Activated CD8-positive, alpha-beta memory T cell treated with anti-CD3 and anti-CD28 coated beads for 36 hours (primary cell): ENCODE measurements at places on chromosomes 11 and 22. TPM values are rescaled to one million over a fixed set of nuclear protein-coding genes. Genes with fewer than 3 reads are reported as not detected.

The CBX7 gene
- 16.7 TPM for total RNA-seq

The DNAJB7 gene
- total RNA-seq: not detected

The WNT11 gene
- 0.38 TPM for total RNA-seq

The LGALS12 gene
- total RNA-seq: not detected

The REXO2 gene
- total RNA-seq: 87.7 TPM

The SLC22A12 gene
- total RNA-seq: not detected

The PTPRCAP gene
- 147 TPM for total RNA-seq

The OR52I1 gene
- total RNA-seq: not detected

The SNX15 gene
- total RNA-seq: 15.2 TPM

The IL17REL gene
- total RNA-seq: 0.13 TPM
